Fibroblast of skin of right biceps (primary cell): ENCODE measurements at places on chromosomes 11 and 22.

GRCh38 chr11:3644817-3645235 is at the start of gene ART1:
ART1 (plus strand) TSS chr11:3645128; CDS start chr11:3659214, 14,086 bp downstream.
- no peak for DNase-seq

GRCh38 chr11:129804012-129804411 is 11.6 kb upstream of the TMEM45B start:
- no peak for DNase-seq

- DNase-seq = no peak
Observed at GRCh38 chr11:76561245-76561644, 109.3 kb downstream of the LRRC32 start.

DNA sequence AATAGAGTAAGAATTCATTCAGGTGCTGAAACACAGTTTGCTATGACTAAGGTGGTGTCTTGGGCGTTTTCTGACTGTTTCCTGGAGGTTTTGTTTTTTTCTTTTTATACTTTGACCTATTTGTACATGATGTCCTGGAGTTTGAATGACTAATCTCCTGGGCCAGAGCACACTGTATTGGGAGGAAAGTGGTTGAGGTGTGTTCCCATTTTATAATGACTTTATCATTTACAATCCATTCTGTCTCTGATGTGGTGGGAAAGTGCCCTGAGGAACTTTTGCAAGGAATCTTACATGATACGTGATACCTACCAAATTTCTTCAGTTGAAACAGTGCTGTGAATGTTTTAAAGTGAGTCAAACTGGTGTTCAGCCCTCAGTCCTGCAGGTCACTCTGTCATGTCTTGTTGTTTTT is 80.8 kb downstream of the TNRC6B start:
- DNase-seq = no peak

DNA sequence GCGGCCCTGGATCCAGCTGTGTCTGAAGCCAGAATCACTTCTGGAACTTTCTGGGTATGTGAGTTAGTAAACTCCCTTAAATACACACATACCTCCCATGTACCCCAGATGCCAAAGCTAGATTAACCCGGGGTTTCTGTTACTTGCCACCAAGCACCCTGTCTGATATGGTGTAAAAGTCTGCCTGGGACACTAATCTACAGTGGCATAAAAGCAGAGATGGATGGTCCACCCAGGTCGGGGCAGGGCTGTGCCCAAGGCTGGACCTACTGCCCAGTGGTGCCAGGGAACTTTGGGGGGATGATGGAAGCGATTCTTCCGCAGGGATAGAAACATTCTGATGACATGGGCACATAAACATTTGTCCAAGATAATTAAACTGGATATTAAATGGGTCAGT is 12.7 kb downstream of the MRGPRF start:
- no peak for DNase-seq

DNA sequence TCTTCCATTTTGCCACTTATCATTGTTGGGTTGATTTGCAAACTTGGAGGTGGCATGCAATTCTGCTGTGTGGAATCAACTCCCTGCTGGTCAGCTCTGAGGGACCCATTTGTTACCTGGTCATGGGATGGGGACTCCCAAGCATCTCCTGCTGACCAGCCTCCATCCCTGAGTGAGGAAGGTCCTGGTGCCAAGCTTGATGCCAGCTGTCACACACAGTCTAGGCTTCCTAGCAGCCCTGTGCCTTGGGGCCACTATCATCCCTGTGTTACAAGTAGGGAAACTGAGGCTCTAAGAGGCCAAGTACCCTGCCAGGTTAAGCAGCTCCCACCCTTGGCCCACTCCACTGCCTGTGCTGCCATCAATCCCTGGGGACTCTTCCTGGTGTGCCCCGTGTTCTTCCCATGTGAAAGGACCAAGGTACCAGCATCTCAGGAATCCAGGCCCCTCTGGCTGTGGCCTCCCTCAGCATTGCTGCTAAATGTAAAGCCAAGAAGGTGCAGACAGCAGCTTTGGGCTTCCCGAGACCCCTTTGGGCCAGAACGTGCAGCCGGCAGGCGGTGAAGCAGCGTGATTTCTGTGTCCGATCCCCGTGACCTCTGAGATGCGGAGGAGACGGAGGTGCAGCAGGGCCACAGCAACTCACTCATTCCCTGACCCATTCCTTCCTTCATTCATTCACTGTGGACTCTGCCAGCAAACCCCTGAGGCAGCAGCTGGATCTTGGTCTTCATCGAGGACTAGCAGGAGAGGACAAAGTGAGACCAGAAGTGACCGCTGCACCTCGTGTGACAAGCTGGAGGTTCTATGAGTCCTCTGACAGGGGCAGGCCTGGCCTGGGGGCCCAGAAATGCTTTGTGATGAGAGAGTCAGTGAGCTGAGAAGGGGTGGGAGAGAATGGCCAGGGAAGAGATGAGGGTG is 49.7 kb downstream of the MYEOV start:
- no peak for DNase-seq

DNA sequence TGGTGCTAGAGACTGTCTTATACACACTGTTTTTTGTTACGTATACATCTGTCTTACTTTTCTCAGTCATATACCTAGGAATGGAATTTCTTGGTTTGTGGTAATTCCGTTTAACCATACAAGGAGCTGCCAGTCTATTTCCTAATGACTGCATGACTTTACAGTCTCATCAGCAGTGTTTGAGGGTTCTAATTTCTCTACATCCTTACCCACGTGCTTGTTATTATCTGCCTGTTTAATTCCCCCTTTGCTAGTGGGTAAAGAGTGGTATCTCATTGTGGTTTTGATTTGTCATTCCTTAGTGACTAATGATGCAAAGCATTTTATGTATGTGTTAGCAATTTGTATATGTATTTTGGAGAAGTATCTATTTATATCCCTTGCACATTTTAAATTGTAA is 1008.0 kb downstream of the FAM181B start:
- peak; percentile 91 for DNase-seq

- DNase-seq = peak; percentile 69
Observed at GRCh38 chr11:102240502-102240901, 76.8 kb upstream of the BIRC3 start.

DNA sequence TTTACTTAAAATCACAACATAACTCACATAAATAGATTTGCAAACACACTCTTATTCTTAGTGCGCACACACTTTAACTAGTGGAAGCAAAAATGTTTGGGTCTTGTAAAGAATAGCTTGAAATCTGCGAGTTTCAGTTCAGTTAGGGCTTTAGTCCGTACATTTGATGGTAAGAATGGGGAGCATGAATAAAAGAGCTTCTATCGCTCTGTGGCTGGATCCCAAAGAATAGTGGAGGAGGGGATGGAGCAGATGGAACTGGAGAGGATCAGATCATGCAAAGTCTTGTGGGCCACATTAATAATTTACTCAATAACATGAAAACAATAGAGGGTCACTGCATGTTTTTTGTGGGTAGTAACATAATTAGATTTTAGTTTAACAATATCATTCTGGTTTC is 44.3 kb downstream of the DNHD1 start:
- DNase-seq = no peak

GRCh38 chr11:571802-572185 is 4.5 kb upstream of the PHRF1 start:
- no peak for DNase-seq

DNA sequence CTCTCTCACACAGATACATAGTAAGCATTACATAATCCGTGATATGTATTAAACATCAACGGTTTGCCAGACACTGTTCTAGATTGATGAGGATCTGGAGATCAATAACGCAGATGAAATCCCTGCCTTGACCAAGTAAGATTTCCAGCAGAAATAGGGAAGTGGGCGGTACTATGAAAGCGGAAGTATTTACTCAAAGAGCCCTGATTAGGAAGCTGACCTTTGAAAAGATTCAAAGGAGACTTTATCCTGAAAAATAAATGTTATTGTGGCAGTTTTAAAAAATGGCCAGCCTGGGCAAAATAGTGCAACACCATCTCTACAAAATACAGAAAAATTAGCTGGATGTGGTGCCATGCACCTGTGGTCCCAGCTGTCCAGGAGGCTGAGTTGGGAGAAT is 26.8 kb downstream of the GAB2 start:
- no peak for DNase-seq

- DNase-seq = no peak
Observed at GRCh38 chr22:17980638-17981051, 43.7 kb downstream of the MICAL3 start.

- DNase-seq = no peak
Observed at GRCh38 chr11:2704896-2705606, 5.3 kb upstream of the KCNQ1OT1 start.

DNA sequence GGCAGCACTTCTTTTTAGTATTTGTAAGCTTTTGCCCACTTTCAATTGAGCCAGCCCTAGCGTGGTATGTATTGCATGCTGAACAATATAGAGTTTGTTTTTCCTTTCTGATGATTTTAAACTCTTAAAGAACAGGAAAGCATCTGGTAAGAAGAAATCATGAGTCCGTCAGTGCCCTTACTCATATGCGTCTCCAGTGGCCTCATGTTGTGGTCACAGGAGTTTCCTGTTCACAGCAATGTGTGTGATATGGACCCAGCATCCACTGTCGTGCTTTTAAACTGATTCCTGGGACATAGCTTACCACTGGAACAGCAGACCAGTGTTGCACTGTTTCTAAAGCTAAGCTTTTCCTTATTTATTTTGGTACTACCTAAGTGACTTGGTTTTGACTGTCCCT is 40.1 kb downstream of the BID start:
- peak; percentile 53 for DNase-seq

- DNase-seq = no peak
Observed at GRCh38 chr11:42085736-42086135, 626.3 kb upstream of the LRRC4C start.

DNA sequence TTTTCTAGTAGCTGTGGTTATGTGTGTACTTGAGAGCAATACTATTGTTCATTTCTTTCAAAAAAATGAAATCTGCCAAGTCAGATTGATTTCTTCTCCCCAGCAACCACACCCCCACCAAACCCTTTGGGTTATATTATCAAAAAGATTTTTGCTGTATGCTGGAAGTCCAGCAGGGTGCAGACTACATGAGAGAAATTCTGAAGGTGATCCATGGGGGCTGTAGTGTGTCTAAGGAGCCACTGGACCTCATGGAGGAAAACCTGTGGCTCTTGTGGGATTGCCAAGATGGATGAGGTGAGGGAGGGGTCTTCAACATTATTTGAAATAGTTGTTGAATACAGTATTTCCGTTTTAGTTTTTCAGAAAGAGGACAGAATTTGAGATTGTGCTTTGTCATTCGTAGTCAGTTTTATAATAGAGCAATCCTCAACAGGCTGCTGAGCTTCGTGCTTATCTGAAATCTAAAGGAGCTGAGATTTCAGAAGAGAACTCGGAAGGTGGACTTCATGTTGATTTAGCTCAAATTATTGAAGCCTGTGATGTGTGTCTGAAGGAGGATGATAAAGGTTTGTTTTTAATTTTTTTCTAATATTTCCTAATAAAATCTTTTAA is 3.1 kb downstream of the EIF3M start:
- peak; percentile 11 for DNase-seq

GRCh38 chr11:15801126-15801525 is 555.2 kb downstream of the SOX6 start:
- DNase-seq = no peak

DNA sequence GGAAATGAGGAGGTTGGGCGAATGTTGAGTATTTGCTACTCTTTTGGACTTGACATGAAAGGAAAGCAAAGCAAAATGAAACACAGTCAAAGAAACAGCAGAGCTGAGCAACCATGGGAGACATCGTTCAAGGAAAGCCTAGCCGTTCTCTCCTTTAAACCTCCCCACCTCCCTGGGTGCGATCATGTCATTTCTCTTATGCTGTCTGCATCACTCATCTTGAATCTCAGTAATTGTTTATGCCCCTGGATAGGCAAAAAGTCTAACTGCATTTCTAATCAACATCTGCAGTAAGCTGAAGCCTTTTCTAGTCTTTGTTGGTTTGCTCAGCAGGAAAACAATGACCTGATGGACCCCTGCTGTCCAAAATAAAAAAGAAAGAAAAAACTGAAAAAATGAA is 107.0 kb downstream of the MSANTD4 start:
- DNase-seq = no peak

- DNase-seq = peak; percentile 34
Observed at GRCh38 chr11:126948563-126948962, 52.0 kb downstream of the KIRREL3 start.

- no peak for DNase-seq
Observed at GRCh38 chr22:24567668-24568067, 11.9 kb downstream of the SNRPD3 start.

- DNase-seq = no peak
Observed at GRCh38 chr22:43053176-43053575, 36.0 kb downstream of the TTLL1 start.

GRCh38 chr11:72552399-72552910 is 118.1 kb upstream of the CLPB start:
- DNase-seq = peak; percentile 24

DNA sequence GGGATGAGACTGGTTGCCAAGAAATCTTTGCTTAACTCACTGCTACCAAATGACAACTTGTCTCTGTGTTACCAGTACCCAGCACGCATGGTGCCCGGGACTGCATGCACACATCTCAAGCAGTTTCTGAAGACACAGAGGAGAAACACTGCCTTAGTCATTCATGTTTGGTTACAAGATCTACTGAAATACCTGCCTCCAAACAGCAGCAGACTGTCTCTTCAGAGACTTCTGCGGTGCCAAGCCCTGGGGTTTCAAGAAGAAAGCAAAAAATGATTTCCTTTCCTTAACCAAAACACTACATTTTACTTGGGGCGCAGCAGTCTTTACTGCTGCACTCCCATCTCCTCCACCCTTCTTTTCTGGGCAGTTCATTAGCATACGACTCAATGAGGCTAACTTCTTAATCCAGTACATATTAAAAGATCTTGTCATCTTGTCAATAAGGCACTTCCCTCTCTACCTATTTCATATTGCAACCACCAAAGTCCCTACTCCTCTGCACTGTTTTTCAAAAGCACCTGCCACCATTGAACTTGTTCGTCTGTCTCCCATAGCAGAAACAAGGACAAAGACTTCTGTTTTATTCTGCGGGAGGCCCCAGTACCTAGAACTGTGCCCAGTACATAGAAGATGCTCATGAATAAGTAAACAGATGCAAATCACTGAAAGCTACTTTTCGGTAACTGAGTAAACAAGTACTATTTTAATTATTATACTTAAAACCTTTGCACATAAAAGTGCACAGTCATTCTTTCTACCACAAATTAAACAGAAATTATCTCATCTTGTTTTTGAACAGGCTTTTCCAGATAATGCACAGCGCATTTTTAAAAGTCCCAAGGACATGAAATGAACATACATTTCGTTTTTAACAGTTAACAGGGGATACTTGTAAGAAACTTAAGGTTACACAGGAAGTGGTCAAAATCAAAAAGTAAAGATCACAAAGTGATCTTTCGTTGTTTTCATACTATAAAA is 4.0 kb downstream of the NAP1L4 start:
- DNase-seq = no peak

- peak; percentile 44 for DNase-seq
Observed at GRCh38 chr11:88521399-88521798, 183.9 kb upstream of the CTSC start.
